Smooth muscle cell of the umbilical artery (primary cell): ENCODE measurements at places on chromosomes 4 and X. TPM values are rescaled to one million over a fixed set of nuclear protein-coding genes. Genes with fewer than 3 reads are reported as not detected.

The CLNK gene
- not detected in 2 replicates for total RNA-seq

The DCAF8L2 gene
- not detected in 2 replicates for total RNA-seq

The KLHL34 gene
- not detected in 2 replicates for total RNA-seq

The SSX4 gene
- not detected in 2 replicates for total RNA-seq

The CNGA1 gene
- 0.30 and 0.42 TPM in 2 replicates for total RNA-seq

The STS gene
- total RNA-seq, result 5.0 and 6.8 TPM in 2 replicates

The CFI gene
- 1.2 and 9.2 TPM in 2 replicates for total RNA-seq

The TKTL2 gene
- total RNA-seq, result not detected in 2 replicates

The RPS6KA6 gene
- total RNA-seq, result 3.3 and 5.7 TPM in 2 replicates

The CSN1S1 gene
- not detected in 2 replicates for total RNA-seq

The KLF8 gene
- under 0.01 and 0.55 TPM in 2 replicates for total RNA-seq

The IL21 gene
- not detected in 2 replicates for total RNA-seq

The NAT8L gene
- total RNA-seq, result 0.14 and 0.30 TPM in 2 replicates

The PPP4R3C gene
- not detected in 2 replicates for total RNA-seq

The UFSP2 gene
- 41.7 and 46.0 TPM in 2 replicates for total RNA-seq

The SLC49A3 gene
- total RNA-seq, result 1.4 and 5.3 TPM in 2 replicates

The ADRA2C gene
- total RNA-seq, result 0.89 and 2.6 TPM in 2 replicates

The CFAP299 gene
- total RNA-seq, result 1.5 and 2.3 TPM in 2 replicates

The WDR1 gene
- 352 and 727 TPM in 2 replicates for total RNA-seq

The HAND2 gene
- total RNA-seq, result 41.9 and 56.4 TPM in 2 replicates

The POLN gene
- total RNA-seq, result 5.3 TPM in 2 replicates

The CACNA1F gene
- not detected in 2 replicates for total RNA-seq

The ITGB1BP2 gene
- total RNA-seq, result 4.2 and 6.0 TPM in 2 replicates

The RNF4 gene
- total RNA-seq, result 62.7 and 99.1 TPM in 2 replicates

The ITIH6 gene
- not detected in 2 replicates for total RNA-seq

The AADAT gene
- 1.8 and 5.4 TPM in 2 replicates for total RNA-seq

The VGLL1 gene
- not detected in 2 replicates for total RNA-seq

The ATG4A gene
- 17.8 and 17.9 TPM in 2 replicates for total RNA-seq

The ENAM gene
- not detected in 2 replicates for total RNA-seq

The STK32B gene
- 0.59 and 1.6 TPM in 2 replicates for total RNA-seq

The FGFBP1 gene
- not detected in 2 replicates for total RNA-seq

The RTL9 gene
- total RNA-seq, result under 0.01 and 0.37 TPM in 2 replicates

The RASL11B gene
- total RNA-seq, result 0.23 and 1.5 TPM in 2 replicates
